NCI-H2029 treated with DMSO at 0.1 percent for 48 hours (cell line): ENCODE measurements at places on chromosomes 2 and 18.

- no peak for DNase-seq
Observed at GRCh38 chr18:50053111-50053510, 141.8 kb downstream of the MYO5B start.

DNA sequence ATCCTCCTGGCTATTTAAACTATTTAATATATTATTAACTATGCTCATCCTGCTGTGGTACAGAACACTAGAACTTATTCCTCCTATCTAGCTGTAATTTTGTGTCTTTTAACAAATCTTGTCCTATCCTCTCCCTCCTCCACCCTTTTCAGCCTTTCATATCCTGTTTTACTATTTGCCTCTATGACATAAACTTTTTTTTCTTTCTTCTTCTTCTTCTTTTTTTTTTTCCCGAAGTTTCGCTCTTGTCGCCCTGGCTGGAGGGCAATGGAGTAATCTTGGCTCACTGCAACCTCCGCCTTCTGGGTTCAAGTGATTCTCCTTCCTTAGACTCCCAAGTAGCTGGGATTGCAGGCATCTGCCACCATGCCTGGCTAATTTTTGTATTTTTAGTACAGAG is 201.5 kb downstream of the LPIN1 start:
- no peak for DNase-seq

DNA sequence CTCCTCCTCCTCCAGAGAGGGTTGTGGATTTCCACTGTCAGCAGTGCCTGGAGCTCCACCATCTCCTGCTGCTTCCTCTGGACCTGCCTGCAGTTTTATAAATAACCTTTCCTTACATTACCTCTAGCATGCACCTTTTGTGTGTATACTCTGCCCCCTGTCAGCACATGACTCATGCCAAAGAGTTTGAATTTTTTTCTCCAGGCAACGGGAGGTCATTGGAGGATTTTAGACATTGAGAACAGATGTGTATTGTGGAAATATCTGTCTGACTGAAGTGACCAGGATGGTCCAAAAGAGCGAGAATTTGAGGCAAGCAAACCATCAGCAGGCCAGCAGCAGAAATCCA is 31.7 kb downstream of the IL37 start:
- DNase-seq = no peak

DNA sequence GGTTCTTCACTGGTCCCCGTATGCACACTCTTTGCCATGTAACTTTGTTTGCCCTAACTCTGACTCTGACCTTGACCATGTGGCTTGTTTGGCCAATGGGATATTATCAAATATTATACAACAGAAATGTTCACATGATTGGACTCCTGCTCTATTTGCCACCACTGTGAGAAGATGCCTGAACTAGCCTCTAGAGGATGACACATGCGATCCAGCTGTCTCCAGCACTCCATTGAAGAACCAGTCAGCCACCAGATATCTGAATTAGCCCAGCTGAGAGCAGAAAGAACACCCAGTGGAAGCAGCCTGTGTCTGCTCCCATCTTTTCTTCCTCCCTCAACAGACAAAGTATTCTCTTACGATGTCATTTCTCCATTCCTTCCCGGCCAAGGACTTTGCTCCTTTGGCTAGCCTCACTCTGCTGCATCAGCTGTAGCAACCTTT is 412.1 kb downstream of the IRS1 start:
- no peak for DNase-seq

DNA sequence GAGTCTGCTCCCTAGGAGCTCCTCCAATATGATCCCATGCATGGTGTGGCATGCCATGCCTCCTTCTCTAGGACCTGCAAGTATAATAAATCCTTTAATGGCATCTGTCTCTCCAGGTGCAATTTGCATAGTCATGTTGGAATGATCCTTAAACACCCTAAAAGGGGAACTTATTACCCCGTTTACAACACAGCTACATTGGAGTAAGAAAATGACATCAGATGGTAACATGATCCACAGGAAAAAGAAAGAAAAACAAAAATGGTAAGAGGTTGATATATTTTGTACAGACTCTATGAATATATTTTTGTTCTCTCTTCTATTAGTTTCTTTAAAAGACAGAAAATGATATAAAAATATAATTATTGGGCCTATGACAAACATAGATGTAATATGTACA is 79.0 kb downstream of the CRACDL start:
- DNase-seq = no peak

DNA sequence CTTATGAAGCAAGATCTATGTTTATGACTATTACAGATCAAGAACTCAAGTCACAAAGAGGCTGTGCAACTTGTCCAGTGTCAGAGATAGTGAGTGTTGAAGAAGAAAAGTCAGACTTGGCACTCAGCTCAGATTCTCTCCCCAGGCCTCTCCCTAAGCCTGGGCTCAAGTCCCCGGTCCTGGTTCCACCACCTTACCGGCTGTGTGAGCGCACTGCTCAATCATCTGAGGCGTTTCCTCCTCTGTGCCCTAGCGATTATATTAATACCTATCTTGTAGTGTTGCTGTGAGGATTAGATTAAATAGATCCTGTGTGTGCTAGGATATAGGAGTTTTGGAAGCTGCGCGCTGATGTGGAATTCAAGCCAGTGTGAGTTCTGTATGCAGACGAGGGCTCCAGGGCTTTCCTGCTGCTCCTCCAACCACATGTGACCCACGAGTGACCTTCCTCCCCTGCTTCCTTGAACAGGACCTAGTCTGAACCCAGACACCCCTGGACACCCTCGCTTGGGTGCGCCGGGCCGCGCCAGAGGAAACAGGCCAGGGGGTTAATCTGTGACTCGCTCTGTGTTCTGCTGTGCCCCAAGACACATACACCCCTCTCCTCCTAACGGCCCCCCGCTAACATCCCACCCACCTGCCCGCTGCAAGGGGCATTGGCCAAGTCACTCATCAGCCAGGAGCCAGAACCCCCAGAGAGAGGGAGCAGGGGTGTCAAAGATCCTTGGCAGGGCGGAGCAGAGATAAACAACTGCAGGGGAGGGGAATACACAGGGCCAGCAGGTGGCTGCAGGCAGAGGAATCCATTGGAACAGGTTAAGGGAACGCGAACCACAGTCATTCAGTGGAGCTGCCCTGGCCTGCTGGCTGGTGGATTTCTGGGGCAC is 38.3 kb downstream of the TNS1 start:
- DNase-seq = peak; percentile 20

DNA sequence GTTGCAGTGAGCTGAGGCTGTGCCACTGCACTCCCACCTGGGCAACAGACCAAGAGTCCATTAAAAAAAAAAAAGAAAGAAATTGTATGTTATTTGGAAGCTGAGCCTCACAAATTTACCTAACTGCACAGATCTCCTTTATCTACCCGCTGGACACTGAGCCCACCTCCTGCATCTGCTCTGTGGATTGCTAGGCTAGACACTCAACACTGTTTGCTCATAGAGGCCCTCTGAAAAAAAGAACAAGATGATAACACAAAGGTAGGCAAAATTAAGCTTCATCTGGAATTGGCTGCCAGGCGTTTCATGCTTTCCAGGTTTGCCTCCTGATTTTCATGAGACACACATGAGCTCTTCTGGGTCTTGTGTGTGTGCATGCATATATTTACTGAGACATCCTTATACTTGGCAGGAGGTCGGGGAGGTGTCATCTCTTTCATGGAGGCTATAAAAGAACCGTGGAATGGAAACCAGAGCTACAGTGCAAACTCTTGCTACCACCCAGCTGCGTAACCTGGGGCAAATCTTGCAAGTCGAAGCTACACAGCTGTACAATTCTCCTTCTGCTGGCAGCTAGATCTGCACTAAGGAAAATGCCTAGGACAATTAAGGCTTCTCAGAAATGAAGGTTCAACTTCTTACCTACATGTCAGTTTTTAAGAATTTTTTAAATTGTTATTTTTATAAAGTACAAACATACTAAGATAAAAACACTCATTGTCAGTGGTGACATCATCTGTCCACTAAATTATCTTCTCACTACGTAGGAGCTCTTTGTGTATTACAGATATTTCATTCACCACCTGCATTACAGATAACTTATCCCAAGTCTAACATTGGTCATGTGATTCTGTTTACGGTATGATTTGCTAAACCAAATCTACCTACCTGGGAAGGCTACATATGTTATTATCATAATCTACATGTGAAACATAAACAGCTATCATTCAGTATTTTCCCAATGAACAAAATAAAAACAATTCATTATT is 63.1 kb downstream of the CABYR start:
- no peak for DNase-seq

- no peak for DNase-seq
Observed at GRCh38 chr18:47120428-47120827, 29.9 kb downstream of the HDHD2 start.

DNA sequence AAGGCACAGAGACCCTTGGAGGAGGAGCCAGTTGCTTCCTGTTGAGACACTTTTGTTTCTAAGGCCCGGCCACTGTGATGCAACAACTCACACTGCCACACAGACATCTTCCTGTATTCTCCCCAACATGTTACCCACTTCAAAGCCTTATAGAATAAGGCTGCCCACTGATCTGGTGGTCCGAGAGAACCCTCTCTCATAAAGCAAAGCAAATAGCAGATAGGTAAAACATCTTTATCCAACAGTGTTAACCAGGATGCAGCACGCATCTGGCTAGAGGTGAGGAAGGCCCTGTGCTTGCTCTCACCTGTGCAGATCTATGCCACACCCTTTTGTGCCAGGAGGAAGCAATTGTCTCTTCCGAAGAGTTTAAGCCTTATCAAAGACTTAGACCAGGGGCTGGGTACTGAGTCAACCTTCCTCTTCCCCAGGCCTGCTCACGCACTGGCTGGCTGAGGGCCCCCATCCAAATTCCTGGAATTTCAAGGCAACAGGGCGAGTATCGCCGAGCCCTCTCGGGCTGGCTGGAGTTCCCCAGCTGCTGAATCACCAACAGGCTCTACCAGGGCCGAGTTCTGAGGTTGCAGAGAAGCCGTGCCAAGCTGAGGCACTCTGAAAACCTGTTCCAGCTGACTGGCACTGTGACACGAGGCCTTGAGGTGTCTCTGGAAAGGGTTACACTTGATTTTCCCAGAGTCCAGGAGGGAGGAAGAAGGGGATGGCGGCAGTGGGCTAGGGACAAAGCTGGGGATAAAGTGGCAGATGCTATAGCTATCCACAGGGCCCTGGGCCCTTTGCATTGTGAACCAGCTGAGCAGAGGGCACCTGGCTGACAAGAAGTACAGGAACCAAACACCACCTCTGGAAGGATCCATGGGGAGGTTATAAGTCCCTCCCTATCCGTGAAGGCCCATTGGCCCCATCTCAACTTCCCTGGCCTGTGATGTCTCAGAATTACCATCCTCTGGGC is 29.3 kb downstream of the TGFA start:
- DNase-seq = no peak

DNA sequence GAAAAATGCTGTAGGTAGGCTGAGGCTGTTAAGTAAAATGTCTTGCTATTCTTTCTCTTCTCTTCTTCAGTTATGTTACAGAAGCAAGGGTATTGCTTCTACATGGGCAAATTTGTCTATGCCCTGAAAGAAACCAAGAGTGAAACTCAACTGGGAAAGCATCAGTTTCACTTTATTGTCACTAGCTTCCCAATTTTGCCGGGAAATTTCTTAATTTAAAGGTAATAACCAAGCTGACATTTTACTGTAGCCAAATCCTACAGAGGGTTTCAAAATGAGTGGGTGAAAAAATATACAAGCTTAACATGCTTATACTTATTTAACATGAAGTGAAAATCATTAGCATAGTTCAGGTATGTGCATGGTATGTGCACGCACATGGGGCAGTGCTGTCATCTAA is 3.2 kb downstream of the TANK start:
- no peak for DNase-seq

DNA sequence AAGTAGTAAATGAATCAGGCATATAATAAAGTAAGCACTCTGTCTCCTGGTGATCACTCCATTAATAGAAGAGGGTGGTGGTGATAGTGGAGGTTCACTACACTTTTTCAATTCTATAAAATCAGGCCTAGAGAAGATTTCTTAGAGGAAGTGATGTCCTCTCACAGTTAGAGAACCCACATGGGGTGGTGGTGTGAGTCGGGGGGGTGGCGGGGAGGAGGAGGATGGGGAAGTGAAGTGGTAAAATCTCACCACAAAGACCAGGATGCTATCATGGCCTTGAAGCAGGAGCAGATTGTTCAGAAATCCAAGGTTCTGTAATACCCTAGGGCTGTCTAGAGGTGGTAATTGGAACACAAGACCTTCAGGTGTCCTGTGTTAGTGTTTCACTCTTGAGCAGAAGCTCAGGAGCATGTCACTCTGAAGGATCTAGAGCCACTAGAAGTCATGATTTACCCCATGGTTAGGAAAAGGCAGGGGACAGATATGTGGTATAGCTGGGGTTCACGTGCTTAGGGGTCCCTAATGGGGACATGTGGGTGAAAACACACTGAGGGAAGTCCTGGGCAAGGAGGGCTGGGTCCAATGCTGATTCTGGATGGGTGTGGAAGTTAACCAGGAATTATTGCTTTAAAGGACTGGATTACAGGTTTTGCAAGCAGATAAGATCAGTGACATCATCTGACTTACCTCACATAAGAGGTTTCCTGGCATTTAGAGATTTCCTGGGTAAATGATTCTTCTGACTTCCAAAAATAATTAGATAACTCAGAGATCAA is 31.0 kb downstream of the RNF125 start:
- DNase-seq = no peak

DNA sequence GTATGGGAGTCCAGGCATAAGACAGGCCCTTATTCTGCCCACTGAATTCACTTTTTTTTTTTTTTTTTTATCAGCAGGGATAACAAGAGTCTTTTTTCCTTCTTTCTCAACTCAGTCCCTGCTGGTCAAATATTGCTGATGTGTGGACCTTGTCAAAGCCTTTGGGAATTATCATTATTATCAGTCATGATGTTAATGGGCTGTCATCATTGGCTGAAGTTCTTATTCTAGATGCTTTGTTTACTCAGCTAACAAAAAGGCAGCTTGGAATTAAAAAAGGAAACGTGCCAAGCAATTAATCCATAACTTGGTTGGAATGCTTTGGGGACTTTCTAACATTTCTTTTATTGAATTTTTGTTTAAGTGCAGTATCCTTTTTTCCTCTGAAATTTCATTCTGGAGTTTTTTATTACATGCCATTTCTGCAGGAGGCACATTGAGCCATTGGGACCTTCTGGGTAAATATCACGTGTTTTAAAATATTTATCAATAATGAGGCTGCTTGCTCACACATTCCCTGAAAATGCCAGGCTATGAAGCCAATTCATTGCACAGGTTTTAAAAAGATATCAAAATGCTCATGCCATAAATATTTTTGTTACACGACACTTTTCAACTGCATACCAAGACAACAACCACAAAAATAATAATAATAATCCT is 246.3 kb downstream of the TXNL1 start:
- DNase-seq = no peak

- DNase-seq = no peak
Observed at GRCh38 chr2:234655706-234656105, 158.8 kb upstream of the ARL4C start.

DNA sequence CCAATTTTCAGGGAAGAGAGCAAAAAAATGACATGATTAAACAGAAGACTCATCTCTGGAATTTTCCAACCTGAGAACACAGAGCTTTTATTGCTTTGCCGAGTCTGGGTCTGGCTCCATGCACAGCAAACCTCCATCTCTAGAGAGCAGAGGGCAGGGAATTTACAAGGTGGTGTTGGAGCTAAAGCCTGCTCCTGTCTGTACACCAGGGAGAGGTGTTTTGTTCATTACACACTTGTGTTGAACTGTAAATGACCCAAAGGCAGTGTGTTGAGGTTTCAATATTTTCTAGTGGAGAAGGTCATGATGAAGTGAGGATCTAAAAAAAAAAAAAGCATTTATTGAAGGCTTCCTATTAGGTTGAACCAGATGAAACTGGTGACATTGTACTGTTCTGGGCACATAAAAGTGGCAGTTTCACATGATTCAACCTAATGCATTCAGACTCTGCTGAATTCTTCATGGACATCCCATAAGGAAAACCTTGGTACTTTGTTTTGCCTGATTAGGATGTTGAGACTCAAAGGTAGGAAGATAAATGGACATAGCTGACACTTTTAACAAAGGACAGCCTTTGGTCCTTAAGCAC is 238.3 kb downstream of the CLIP4 start:
- DNase-seq = no peak
